ENCODE measurements at places on chromosomes 5 and 9.

DNA sequence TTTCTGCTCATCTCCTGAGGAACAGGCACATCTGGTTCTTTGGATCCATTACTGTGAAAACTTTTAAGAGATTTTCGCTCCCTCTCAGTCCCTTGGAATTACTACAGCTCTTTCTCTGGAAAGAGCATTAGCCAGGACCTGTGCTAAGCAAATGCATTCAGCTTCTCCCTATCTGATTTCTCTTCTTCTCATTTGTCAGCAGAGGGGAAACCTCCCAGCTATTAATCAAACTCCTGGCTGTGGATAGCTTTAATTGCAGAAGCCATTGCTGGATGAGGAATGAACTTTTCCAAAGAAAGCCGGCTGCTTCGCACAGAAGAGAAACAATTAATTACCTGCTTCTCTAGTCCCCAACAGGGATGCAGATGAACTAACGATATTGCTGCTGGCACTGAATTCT lies 37.9 kb downstream of the TLR4 start:
- no peak for DNase-seq

- no peak for DNase-seq
Measured at GRCh38 chr9:128251732-128252100, 24.1 kb downstream of the GOLGA2 start.

- no peak for DNase-seq
Measured at GRCh38 chr5:151721087-151721646, 34.5 kb upstream of the SPARC start.

DNA sequence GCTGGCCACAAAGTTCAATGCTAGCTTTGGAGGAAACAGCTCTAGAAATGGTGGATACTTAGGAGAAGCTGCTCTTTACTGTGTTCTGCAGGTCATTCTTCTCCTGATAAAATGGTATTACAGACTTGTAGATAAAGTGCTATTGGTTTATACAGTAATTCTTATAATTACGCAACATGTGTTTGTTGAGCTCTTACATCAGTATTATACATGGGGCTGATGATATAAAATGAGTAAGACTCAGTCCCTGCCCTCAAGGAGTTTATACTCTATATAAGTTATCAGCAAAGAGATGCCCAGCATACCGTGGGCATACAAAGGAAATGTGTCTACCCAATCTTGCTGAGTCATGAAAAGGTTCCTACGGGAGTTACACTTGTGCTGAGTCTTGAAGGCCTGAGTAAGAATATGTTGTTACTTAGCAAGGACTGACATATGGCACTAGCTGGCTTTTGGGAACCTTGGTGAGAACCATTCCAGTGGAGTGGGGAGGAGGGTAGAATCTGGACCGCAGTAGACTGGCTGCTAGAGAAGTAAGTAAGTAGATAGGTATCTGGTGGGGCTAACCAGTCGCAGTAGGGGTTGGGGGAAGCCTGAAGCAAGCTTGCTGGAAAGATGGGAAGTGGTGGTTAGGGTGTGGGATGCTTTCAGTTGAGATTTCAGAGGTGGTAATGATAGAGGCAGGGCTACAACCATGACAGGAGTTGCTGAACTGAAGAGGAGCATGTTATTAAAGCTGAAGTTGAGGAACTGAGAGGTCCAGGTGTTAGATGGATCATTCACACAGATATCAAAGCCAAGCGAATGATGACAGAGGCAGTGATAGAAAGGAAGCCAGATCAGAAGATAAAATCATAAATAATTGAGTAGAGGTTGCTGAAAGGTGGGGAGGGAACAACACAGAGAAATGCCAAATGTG lies 11.1 kb upstream of the TTC23L start:
- DNase-seq: no peak

- no peak for DNase-seq
Measured at GRCh38 chr5:25150819-25151218, 506.0 kb upstream of the CDH10 start.

DNA sequence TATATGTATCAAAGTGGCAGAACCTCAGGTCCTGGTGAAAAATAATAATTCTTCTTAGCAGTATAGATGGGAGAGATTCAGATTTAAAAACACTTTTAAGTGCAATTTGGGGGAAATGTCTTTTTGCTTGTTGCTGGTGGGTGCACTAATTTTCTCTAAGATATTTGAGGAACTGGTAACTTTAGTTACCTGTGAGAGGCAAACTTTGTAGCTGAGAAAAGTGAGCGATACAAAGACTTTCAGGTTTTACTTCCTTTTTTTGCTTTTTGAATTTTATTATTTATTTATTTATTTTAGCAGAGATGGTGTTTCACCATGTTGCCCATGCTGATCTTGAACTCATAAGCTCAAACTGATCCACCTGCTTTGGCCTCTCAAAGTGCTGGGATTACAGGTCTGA lies 303.1 kb upstream of the PTGER4 start:
- no peak for DNase-seq

DNA sequence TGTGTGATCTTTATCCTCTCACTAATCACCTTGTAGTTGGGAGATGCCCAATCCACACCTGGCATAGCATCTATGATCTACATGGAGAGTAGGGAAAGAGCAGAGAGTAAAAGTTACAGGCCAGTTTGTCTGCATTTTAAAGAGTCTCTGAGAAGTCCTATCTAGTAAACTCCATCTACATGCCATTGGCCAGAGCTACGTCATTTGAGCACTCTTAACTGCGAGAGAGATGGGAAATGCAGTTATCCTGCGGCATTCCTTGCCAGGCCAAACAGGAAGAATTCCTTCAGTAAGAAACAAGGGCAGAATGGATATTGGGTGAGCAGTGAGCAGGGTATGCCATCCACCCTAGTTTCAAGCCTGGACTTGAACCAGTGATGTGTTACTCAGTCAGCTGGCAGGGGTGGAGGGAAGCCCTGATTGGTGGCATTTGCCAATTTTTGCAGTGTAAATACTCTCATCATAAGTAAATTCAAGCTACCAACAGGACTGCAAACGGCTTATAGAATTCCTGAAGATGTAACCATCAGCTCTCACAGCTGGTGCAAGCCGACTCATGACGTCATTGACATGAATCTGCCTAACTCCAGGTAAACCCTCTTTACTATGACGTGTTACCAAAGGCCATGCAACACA lies 156.8 kb upstream of the MSX2 start:
- no peak for DNase-seq

- no peak for DNase-seq
Measured at GRCh38 chr5:16936150-16936988, at the start of gene MYO10. Gene MYO10, minus strand, starts transcription at chr5:16936288. Its CDS starts 480 bp downstream, at chr5:16935808.

GRCh38 chr5:176624938-176625337 lies 5.4 kb downstream of the SNCB start:
- DNase-seq: no peak

DNA sequence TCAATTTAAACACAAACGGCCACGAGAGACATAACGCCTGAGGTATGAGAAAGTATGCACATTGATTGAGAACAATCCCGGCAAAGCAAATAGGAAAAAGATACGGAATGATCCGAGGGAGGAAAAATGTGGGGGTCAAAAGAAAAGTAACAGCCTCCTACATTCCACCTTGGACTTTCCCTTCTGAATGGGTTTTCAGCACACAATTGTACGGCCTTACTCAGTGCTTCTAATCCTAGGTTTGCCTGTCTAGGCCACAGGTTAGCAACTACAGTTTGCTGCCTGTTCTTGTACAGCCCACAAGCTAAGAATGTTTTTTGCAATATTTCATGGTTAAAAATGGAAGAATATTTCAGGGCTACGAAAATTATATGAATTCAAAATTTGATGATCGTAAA lies 46.2 kb upstream of the RNF20 start:
- no peak for DNase-seq

- DNase-seq: no peak
Measured at GRCh38 chr5:56306433-56307150, 73.5 kb upstream of the ANKRD55 start.

DNA sequence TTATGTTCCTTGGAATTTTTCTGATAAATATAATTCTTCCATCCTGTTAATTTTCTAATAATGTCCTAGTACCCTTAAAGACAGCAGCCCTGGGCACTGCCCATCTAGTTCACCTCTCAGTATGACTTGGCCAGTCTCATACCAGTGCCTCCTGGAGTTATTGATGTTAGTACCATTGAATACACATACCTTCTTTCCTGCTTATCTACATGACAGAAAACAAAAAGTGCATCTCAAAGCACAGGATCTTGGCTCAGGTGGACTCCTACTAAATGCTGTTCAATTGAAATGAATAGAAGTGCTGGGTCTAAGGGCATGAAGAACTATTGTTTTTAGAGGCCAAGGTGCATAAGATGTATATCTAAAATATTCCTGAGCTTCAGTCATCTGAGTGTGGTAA lies 669.7 kb downstream of the NR2F1-AS1 start:
- no peak for DNase-seq

- no peak for DNase-seq
Measured at GRCh38 chr5:73422164-73422563, 26.4 kb downstream of the FOXD1 start.

- DNase-seq: no peak
Measured at GRCh38 chr5:140595538-140596300, 31.1 kb downstream of the SLC35A4 start.
